ENCODE measurements at places on chromosomes 7 and 10.

DNA sequence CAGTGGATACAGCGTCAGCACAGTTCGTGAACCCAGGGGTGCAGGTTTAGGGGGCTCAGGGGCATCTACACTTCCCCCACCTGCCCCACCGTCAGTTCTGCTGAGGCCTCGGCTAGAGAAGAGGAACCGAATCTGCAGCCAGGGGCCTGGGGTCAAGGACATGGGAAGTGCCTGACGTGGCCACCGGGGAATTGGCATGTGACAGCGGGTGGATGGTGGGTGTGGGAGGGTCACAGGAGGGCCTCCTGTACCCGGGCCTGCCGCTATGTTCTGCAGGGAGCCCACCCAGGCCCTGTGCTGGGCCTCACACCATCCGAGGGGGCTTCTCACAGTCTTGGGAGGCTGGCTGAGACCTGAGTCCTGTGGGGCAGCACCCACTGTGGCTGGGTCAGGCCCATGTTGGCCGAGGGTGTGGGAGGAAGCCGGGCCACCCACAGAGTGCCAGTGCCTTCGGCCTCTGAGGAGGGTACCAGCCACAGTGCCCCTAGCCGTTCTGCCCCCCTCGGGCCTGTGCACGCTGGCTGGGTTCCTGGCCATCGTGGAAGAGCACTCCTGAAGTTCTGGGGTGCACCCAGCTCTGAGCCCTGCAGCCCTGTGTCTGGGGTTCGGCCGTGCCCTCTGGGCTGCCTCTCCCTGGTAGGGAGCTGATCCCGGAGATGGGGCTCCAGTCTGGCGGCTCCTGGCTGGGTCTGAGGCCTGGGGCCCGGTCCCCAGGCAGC lies 5.9 kb downstream of the TTYH3 start:
- DNase-seq = no peak

GRCh38 chr7:82212466-82212865 lies 231.1 kb downstream of the CACNA2D1 start:
- no peak for DNase-seq

GRCh38 chr10:80509108-80509402 lies 28.6 kb upstream of the SH2D4B start:
- DNase-seq = no peak

GRCh38 chr7:55149001-55149400 lies 130.2 kb downstream of the EGFR start:
- DNase-seq = no peak

DNA sequence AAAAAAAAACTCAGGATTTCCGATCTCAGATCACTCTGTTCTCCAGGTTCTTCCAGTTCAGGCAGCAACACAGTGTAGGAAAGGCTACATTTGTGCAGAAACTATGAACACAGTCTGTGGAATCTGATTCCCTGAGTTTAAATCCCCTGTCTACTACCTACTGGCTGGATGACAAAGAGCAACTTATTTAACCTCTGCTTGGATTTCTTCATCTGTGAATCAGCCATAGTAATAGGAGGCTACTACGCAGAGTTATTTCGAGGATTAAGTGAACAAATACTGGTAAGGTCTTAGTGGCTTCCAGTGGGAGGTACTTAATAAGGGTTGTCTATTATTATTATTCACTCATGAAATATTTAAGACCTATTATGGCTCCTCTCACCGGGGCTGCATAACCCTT lies 44.3 kb upstream of the PDCD4 start:
- DNase-seq = no peak

- no peak for DNase-seq
Measured at GRCh38 chr10:21213381-21213780, 312.1 kb downstream of the SKIDA1 start.

GRCh38 chr10:95784279-95784913 lies 28.4 kb downstream of the ENTPD1 start:
- no peak for DNase-seq

DNA sequence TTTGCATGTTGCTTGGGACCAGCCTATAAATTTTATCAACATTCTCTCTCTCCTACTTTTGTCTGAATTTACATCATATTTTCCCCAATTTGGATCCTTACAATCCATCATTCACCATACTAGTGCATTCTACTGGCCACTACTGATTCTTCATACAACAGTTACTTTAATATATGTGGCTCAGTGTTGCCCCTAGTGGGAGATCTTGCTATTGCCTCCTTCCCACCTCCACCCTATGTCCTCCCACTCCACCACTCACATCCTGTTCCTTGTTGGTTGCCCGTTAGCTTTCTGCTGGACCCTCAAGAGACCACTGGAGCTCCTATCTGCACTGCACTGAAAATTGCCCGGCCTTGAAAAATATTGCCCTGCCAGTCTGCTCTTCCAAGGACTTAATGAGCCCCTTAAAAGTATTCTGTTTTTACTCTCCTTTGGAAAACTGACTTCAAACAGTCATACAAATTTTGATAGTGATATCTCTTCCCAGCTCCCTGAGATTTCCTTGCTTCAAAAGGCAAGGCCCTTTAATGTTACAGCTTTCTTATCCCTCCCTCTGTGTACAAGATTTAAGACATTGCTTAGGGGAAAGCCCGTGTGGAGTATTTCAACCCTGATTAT lies 243.2 kb upstream of the TMEM229A start:
- DNase-seq = no peak

DNA sequence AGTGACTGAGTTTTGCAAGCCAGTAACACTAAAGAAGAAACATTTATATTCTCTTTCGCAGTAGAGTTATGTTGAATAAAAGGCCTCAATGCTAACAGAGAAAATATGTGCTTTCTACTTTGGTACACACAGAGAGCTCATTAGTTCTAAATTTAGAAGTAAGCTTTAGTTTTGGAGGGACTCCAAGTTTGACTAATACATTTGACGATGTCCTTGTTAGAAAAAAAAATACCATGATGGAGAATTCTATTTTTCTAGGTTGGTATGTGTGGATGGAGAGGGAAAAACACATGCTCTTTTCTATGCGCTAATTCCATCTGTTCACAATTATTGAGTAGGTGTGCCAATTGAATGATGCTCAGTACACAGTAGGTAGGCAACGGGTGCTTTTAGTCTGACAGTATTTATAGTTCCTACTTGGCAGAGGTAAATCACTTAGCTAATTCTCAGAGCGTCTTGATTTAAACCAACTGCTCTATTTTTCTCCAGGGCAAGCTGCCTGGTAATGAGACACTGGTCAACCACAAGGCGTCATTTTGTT lies 327.2 kb upstream of the AKR1E2 start:
- DNase-seq = no peak
